Keratinocyte (primary cell): ENCODE measurements at places on chromosomes 5 and 9. TPM values are rescaled to one million over a fixed set of nuclear protein-coding genes. Genes with fewer than 3 reads are reported as not detected.
A peak's percentile ranks its signal among the peaks of the same experiment; 100 is the strongest.

The LHX6 gene
- polyA plus RNA-seq, result 0.12 to 0.17 TPM (median 0.13 TPM) in 3 replicates

The PAEP gene
- polyA plus RNA-seq, result not detected in 3 replicates

The TLX3 gene
- not detected in 3 replicates for polyA plus RNA-seq

The CTNND2 gene
- polyA plus RNA-seq, result not detected in 3 replicates

The SLC36A3 gene
- not detected in 3 replicates for polyA plus RNA-seq

The PCSK1 gene
- polyA plus RNA-seq, result 0.01 to 0.03 TPM in 2 of 3 replicates, not detected in the other

The SERF1B gene
- polyA plus RNA-seq, result 28.3 to 42.4 TPM (median 30.4 TPM) in 3 replicates

The PARP8 gene
- polyA plus RNA-seq, result 24.2 to 29.1 TPM (median 25.4 TPM) in 3 replicates

The PCDHGA1 gene
- polyA plus RNA-seq, result 0.08 to 0.17 TPM (median 0.09 TPM) in 3 replicates

GRCh38 chr9:112631313-112632070, 86.4 kb downstream of the INIP start:
- no peak overlapping the region for H3K4me3 ChIP-seq
- H3K4me1 ChIP-seq, result no peaks in the 10 kb centered on the region
- H3K27me3 ChIP-seq, result no peaks in the 10 kb centered on the region
- no peak overlapping the region for H3K27ac ChIP-seq
- H3K36me3 ChIP-seq, result no peaks in the 10 kb centered on the region

DNA sequence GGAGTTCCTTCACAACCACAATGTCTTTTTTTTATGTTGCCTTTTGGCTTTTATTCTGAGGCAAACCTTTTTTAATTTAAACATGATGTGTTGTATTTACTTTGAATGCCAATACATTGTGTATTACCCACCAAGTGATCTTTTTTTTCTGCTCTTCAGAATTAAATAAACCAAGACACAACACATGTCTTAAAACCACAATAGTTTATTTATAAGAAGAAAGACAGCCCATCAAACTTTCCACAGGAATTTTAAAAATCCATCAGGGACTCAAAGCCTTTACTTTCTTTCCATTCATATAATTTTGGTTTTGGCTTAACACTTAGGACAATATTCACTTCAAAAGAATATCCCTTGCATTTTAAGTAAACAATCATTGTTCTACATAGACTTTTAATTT, 321.8 kb upstream of the MEF2C start:
- no peaks in the 10 kb centered on the region for H3K27me3 ChIP-seq
- H3K4me3 ChIP-seq, result no peak overlapping the region
- DNase-seq, result no peak
- H3K27ac ChIP-seq, result no peak overlapping the region
- H3K4me1 ChIP-seq, result no peaks in the 10 kb centered on the region

GRCh38 chr9:89887286-89887685, 282.5 kb downstream of the GADD45G start:
- no peak overlapping the region for H3K27ac ChIP-seq
- no peak overlapping the region for H3K4me3 ChIP-seq
- no peaks in the 10 kb centered on the region for H3K27me3 ChIP-seq
- no peak for DNase-seq
- H3K36me3 ChIP-seq, result no peaks in the 10 kb centered on the region
- no peaks in the 10 kb centered on the region for H3K4me1 ChIP-seq

- no peak for DNase-seq
- no peaks in the 10 kb centered on the region for H3K36me3 ChIP-seq
- peaks cover 40% of the 10 kb centered on the region for H3K27me3 ChIP-seq
- no peak overlapping the region for H3K27ac ChIP-seq
- peaks cover 6% of the 10 kb centered on the region for H3K4me1 ChIP-seq
- H3K4me3 ChIP-seq, result no peak overlapping the region
Observed at GRCh38 chr9:131099102-131099606, 2.8 kb downstream of the AIF1L start.

DNA sequence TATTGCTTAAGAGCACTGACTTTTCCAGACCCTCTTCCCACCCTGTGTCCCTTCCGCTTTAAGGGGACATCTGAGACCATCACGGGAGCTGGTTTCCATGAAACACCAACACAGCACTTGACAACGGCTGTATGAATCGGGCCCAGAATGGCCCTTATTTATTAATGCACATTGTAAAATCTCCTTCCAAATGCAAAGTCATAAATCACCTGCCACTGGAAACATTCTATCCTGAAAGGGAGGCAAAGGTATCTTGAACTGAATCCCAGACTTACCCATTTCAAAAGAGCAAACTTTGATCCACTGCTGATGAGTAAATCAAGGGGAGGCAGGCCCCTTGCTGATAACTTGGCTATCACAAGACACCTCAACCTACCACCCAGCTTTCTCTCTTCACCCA, 37.4 kb downstream of the SHB start:
- peaks cover 70% of the 10 kb centered on the region for H3K4me1 ChIP-seq
- H3K27me3 ChIP-seq, result no peaks in the 10 kb centered on the region
- peak overlapping the region; percentile 64 for H3K27ac ChIP-seq
- H3K4me3 ChIP-seq, result no peak overlapping the region
- no peaks in the 10 kb centered on the region for H3K36me3 ChIP-seq

DNA sequence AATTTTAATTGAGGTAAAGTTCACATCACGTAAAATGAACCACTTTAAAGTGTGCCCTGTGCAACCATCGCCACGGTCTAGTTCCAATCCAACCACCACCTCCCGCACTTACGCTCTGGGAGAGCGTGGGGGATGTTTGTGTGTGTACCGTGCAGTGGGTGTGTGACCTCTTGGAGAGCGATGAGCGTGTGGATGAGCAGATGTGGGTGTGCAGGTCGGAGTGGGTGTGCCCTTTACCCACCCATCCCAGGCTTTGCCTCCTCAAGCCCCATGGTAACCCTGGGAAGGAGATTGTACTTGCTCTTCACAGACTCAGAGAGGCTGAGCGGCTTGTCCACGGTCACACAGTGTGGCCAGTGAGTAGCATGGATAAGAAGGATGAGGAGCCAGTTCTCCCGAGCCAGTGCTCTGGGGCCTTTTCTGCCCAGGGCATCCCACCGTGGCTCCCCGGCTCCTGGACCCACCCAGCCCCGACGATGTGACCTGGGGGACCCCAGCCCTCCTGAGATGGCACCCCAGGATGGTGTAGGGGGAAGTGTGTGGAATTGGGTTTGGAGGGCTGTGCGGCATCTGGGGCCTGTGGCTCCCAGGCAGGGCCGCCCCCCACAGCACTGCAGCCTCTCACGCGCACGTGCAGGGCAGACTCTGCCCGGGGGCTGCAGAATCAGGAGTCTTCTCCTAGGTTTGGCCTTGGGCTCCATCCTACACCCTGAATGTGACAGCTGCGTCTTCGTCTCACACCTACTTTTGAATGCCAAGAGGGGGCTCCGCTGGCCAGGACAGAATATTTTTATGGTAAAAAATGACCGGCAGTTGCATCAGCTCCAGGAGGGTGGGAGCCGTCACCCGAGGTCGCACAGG, 13.6 kb downstream of the LHX3 start:
- no peak overlapping the region for H3K27ac ChIP-seq
- no peak for DNase-seq
- no peaks in the 10 kb centered on the region for H3K4me1 ChIP-seq
- H3K4me3 ChIP-seq, result no peak overlapping the region
- no peaks in the 10 kb centered on the region for H3K36me3 ChIP-seq

DNA sequence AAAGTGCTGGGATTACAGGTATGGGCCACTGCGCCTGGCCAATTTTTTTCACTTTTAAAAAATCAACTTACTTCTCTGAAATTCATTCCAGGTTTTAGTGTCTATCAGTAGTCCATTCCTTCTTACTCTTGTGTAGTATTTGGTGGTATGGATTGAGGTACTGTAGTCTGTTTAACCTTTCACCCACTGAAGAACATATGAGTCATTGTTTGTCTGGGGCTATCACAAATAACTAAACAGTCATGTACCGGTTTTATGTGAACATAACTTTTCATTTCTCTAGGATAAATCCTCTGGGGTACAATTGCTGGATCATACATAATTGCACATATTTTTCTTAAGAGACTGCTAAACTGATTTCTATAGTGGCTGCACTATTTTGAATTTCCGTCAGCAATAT, 1188.0 kb upstream of the CDH9 start:
- no peaks in the 10 kb centered on the region for H3K27me3 ChIP-seq
- H3K4me3 ChIP-seq, result no peak overlapping the region
- no peak overlapping the region for H3K27ac ChIP-seq
- no peaks in the 10 kb centered on the region for H3K4me1 ChIP-seq
- DNase-seq, result no peak

- no peaks in the 10 kb centered on the region for H3K27me3 ChIP-seq
- no peak overlapping the region for H3K4me3 ChIP-seq
- no peak overlapping the region for H3K27ac ChIP-seq
- H3K4me1 ChIP-seq, result no peaks in the 10 kb centered on the region
- H3K36me3 ChIP-seq, result no peaks in the 10 kb centered on the region
Observed at GRCh38 chr5:3896098-3896497, 300.5 kb downstream of the IRX1 start.

GRCh38 chr5:57175551-57176309, 1.9 kb downstream of the GPBP1 start:
- DNase-seq, result no peak
- peak overlapping the region; percentile 92 for H3K27ac ChIP-seq
- peak overlapping the region; percentile 79 for H3K4me3 ChIP-seq
- no peaks in the 10 kb centered on the region for H3K36me3 ChIP-seq
- H3K4me1 ChIP-seq, result peaks cover 22% of the 10 kb centered on the region
- H3K27me3 ChIP-seq, result no peaks in the 10 kb centered on the region

DNA sequence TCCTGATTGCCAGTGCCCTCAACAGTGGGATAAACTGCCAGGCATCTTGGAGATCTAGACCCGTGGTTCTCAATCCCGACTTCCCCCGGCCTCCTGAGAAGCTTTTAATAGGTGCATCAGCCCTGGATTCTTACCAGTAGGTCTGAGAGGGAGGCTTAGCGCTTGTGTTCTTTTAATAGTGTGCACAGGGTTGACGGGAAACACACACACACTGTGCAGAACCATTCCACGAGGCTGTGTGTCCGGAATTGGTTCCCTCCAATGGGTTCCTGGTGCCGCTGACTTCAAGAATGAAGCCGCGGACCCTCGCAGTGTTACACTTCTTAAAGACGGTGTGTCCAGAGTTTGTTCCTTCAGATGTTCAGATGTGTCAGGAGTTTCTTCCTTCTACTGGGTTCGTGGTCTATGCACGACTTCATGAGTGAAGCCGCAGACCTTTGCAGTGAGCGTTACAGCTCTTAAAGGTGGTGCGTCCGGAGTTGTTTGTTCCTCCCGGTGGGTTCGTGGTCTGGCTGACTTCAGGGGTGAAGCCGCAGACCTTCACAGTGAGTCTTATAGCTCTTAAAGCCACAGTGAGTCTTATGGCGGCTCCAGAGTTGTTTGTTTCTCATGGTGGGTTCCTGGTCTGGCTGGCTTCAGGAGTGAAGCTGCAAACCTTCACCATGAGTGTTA, 46.6 kb upstream of the PRSS3 start:
- no peaks in the 10 kb centered on the region for H3K36me3 ChIP-seq
- H3K4me3 ChIP-seq, result no peak overlapping the region
- no peak for DNase-seq
- no peaks in the 10 kb centered on the region for H3K27me3 ChIP-seq
- H3K27ac ChIP-seq, result no peak overlapping the region
- H3K4me1 ChIP-seq, result peaks cover 15% of the 10 kb centered on the region

GRCh38 chr5:68251386-68251785, 35.8 kb downstream of the PIK3R1 start:
- H3K27ac ChIP-seq, result peak overlapping the region; percentile 68
- H3K4me3 ChIP-seq, result no peak overlapping the region
- H3K4me1 ChIP-seq, result peaks cover 28% of the 10 kb centered on the region
- DNase-seq, result no peak
- no peaks in the 10 kb centered on the region for H3K36me3 ChIP-seq
- H3K27me3 ChIP-seq, result no peaks in the 10 kb centered on the region

GRCh38 chr9:98610711-98611110, 98.0 kb downstream of the GABBR2 start:
- no peak overlapping the region for H3K27ac ChIP-seq
- H3K36me3 ChIP-seq, result no peaks in the 10 kb centered on the region
- no peak for DNase-seq
- no peak overlapping the region for H3K4me3 ChIP-seq

DNA sequence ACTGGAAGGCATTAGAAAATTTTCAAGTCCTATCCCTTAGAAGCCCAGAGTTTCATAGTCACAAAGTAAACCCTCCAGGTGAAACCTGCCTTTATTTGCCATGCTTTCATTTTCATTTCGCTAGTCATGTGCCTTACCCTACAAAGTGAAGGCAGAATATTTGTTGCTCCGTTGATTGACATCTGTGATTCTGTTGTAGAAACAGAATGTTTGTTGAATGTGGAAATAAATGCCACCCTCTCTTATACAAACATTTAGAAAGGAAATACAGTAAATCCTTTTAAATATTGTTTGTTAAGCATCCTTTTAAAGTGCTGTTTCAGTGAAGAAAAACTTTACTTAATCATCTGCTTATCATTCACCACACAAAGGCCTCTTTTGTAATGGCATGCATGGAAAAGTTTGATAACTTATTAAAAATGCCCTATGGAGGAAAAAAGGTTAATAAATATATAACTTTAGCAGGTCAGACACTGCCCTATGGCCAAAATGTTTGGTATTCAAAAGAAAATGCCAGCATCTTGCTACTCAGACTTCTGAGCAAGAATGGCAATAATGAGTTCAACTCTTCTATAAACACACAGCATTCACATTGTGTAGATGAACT, 34.3 kb upstream of the CAST start:
- peak overlapping the region; percentile 53 for H3K27ac ChIP-seq
- peak overlapping the region; percentile 47 for H3K4me3 ChIP-seq
- H3K36me3 ChIP-seq, result no peaks in the 10 kb centered on the region
- peaks cover 52% of the 10 kb centered on the region for H3K4me1 ChIP-seq
- no peaks in the 10 kb centered on the region for H3K27me3 ChIP-seq
- DNase-seq, result no peak

GRCh38 chr9:74935008-74935407, 17.7 kb downstream of the C9orf40 start:
- no peaks in the 10 kb centered on the region for H3K27me3 ChIP-seq
- no peak overlapping the region for H3K4me3 ChIP-seq
- H3K4me1 ChIP-seq, result no peaks in the 10 kb centered on the region
- no peak overlapping the region for H3K27ac ChIP-seq

DNA sequence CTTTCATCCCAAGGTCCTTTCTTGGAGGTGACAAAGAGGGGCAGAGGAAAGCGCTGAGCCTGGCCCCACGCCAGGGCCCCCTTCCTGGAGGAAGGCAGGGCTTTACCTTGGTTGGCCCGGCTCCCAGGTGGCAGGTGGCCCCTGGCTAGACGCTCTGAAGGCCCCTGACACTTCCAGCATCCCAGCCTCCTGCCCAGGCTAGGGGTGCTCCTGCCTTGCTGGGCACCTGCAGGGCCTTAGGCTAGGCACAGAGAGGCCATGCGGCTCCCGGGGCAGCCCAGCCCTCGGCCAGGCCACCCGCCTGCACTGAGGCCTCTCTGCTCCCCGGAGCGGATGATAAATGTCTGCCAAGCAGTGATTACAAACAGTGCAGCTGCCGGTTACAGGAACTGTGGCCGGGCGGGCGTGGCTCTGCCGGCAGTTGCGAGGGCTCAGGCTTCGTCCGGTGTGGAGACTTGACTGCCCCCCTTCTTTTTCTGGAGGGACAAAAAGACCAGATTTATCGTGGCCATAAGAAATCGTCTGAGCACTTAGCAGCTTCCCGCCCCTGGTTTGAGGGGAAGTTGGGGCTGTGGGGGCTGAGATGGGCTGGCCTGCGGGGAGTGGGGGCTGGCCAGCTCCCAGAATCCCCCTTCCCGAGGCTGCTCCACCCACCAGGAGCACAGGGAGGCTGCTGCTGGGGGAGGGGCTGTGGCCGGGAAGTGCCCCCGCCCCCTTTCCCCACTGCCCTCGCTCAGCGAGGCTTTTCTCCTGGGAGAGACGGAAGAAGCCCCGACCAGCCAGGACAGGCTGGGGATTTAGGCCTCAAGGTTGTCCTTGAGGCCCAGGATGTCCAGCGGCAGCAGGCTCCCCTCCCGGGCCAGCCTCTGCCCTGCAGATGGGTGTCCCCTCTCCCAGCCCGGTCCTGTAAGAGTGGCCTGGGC, 31.6 kb upstream of the UBAC1 start:
- peaks cover 33% of the 10 kb centered on the region for H3K27me3 ChIP-seq
- H3K4me1 ChIP-seq, result peaks cover 10% of the 10 kb centered on the region
- DNase-seq, result no peak
- no peak overlapping the region for H3K27ac ChIP-seq
- H3K36me3 ChIP-seq, result no peaks in the 10 kb centered on the region
